Left renal pelvis (tissue), 4 donors: ENCODE measurements at places on chromosomes 1 and 21. TPM values are rescaled to one million over a fixed set of nuclear protein-coding genes. Genes with fewer than 3 reads are reported as not detected.

Gene TDRD5
- 3.5 TPM for polyA plus RNA-seq

Gene GPR37L1
- 0.16 TPM for polyA plus RNA-seq

Gene IRF2BP2
- 136 TPM for polyA plus RNA-seq

Gene THEMIS2
- 3.5 TPM for polyA plus RNA-seq
